ENCODE measurements at places on chromosomes 16 and 17.

DNA sequence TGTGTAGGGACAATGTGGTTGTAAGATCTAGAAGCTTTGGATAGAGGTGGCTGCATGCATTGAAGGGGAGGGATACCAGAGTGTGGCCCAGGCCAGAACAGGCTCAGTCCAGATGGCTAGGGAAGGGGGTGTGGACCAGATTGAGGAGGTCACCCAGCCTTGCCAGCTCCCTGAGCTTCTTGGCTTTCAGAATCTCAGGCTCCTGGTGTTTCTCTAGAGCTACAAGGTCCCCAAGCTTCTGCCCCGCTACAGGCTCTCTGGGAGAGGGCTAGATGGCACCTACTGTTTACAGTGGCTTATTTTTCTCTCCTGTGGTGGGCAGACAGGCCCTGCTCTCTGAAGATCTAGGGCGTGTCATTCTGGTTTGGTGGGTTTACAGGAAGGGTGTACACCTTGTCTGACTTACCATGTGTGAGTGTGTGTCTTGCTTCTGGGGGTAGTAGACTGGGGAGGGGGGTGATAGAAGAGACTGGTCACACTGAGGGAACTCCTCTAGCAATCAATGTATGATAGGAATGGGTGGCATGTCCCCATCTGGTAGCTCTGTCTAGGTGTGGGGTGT lies 1.1 kb downstream of the RARA start:
- DNase-seq, result no peak

DNA sequence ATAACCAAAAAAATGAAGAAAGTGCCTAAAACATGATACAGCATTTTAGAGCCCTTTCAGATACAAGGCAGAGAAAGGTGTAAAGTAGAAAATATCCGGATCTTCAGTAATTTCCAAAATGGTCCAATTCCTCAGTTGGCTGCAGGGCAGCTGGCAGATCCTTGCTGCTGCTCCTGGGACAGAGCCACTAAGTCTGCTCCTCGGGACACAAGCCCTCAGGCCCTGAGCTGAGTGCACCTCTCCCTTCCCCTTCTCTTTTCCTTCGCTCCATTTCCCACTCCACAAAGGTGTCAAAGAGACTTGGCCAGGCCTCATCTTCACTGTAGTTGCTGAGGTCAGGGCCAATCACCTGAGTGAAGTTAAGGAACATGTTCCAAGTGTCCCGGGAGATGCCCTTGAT lies 40.5 kb downstream of the DCUN1D3 start:
- no peak for DNase-seq

DNA sequence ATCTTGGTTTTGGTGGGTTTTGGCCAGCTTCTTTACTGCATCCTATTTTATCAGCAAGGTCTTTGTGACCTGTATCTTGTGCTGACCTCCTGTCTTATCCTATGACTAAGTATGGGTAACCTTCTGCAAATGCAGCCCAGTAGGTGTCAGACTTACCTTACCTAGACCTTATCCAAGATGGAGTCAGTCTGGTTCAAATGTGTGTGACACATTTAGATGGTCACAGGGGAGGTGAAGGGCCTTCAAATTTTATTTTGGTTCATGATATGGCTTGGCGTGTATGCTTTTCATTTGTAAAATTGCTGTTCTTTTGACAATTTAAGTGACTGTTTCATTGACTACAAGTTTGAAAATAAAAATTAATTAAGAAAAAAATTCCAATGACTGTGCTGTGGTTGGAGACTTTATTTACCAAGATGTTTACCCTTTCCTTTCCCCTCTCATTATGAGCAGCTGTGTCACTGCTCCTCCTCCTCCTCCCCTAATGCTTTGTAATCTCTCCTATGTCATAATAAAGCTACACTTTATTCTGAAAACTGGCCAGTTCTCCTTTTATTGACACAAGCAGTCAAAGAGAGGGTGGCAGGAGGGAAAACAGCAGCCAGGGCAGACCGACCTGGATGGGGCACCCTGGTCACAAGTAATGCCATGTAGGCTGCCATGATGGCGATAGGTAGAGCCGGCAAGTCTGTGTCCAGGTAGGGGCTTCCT lies 49.4 kb downstream of the TNFRSF13B start:
- DNase-seq, result peak; percentile 43

- DNase-seq, result no peak
These were observed 39.2 kb downstream of the SLC7A5 start for GRCh38 chr16:87829988-87830672.

DNA sequence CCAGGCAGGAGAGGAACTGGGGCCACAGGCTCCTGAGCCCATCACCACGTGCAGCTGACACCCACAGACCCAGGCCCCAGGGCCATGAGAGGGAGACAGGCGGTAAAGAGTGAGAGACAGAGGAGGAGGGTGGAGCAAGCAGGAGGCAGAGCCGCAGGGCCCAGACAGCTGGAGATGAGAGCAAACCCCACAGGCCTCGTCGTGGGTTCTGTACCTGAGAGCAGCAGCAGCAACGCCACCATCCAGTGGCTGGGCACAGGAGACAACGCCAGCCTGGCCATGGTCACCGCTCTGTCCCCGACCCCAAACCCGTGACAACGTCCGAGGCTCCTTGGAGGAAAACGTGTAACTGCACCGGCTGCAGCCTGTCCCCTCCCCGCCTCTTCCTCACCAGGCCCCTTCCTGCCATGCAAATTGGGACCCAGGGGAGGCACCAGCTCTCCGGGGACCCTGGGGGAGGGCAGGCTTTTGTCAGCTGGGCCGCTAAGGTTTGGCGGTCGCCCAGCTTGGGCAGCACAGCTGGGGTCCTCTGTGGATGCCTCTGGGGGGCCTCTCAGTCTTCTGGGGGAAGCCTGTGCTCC lies at the start of gene CD79B:
TSS of gene CD79B (minus strand) at position 351 of the 581 bp plus-strand sequence. CDS start at position 281, 70 bp downstream.
- DNase-seq, result no peak

DNA sequence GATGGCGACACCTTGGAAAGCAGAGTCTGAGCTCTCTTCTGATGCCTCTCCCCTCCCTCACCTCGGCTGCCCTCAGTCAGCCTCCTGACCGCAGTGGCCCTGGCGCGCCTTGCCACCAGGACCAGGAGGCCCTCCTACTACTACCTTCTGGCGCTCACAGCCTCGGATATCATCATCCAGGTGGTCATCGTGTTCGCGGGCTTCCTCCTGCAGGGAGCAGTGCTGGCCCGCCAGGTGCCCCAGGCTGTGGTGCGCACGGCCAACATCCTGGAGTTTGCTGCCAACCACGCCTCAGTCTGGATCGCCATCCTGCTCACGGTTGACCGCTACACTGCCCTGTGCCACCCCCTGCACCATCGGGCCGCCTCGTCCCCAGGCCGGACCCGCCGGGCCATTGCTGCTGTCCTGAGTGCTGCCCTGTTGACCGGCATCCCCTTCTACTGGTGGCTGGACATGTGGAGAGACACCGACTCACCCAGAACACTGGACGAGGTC lies 4.4 kb downstream of the GPR142 start:
- DNase-seq, result no peak

DNA sequence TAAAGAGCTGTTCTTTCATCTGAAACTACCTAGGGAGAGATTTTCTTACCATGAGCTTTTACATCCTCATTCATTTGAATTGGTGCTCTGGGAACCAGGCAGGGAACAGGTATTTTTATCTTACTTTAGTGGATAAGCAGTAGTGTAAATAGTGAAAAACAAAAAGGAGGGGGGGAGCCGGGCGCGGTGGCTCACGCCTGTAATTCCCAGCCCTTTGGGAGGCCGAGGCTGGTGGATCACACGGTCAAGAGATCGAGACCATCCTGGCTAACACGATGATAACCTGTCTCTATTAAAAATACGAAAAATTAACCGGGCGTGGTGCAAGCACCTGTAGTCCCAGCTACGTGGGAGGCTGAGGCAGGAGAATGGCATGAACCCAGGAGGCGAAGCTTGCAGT lies 41.0 kb downstream of the HOXB1 start:
- DNase-seq, result no peak

GRCh38 chr16:56836410-56837230 lies 28.4 kb upstream of the SLC12A3 start:
- no peak for DNase-seq

GRCh38 chr17:39627712-39628516 lies 1.2 kb downstream of the PPP1R1B start:
- DNase-seq, result no peak

- DNase-seq, result peak; percentile 35
These were observed 141.1 kb downstream of the RGS9 start for GRCh38 chr17:65278050-65278819.

GRCh38 chr17:27993723-27994310 lies 48.7 kb upstream of the NLK start:
- DNase-seq, result no peak

DNA sequence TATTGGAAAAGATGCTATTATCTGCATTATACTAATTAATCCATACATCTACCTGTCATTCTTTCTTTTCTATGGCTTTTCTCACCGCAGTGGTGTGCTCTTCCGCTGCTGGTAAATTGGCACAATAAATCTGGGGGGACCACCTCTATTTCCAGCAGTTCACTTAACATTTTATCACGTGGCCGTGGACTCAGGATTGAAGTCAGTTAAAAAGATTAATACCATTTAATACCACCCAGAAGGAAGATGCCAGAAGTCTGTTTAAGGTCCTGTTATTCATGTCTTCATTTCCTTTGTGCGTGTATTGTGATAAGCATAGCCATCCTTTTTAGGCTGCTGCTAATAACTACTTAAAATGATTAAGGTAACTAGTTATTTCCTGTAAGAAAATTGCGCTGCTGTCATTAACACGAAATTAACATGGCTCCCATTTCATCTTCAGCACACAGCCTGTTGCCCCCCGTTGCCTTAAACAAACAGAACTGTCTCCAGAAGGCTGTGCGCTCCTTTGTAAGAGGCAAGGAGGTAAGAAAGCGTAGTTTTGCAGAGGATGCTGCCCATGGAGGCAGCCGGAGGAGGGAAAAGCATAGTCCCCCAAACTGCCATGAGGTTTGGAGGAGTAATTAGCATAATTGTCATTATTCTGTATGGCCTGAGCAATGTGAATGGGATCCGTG lies 414.4 kb downstream of the UTP18 start:
- DNase-seq, result no peak

DNA sequence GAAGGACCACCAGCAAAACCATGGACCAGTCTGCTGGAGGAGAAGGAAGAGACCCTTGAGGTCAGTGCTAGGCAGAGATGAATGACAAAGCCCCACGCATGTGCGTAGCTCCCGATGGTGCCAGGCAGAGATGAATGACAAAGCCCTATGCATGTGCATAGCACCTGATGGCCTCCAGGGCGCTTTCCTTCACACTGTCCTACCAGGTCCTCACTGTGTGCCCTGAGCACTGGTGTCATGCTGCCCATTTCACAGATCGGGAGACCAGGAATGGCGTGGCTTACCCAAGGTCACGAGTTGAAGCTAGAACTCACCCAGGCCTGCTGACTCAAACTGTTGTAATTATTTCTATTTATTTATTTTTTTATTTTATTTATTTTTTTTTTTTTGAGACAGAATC lies 149.6 kb downstream of the KATNIP start:
- no peak for DNase-seq

- DNase-seq, result peak; percentile 84
These were observed 38.2 kb downstream of the KSR1 start for GRCh38 chr17:27494192-27495091.

DNA sequence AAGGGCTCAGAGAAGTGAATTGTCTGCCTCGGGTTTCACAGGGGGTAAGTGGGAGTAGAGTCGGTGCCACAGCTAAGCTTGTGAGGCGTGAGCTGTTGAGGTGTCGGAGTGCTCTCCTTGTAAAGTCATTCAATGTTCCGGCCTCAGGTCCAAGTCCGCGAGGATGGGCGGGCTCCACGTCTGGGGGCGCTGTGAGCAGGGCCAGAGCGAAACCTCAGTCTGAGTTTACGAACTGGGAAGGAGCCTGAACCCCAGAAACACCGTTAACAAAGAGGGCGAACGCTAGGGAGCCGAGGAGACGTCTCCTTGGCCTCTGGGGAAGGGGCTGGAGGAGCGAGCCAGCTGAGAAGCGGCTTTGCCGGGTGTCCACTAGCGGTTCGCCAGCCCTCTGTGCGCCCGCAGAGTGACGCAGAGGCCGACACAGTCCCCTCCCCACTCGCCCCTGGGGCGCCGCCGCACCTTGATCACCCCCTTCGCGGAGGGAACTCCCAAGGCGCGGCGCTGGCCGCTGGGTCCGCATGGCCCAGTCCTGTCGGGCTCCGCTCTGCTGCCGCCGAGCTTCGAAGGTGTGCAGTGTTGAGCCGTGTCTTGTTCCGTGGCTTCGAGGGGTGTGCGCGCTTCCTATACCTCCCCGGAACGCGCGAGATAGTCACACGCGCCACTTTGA lies 4.9 kb downstream of the IRX3 start:
- no peak for DNase-seq

GRCh38 chr17:7029659-7030058 lies 6.2 kb upstream of the SLC16A13 start:
- DNase-seq, result no peak

GRCh38 chr16:79132701-79133100 lies 467.8 kb downstream of the MAF start:
- DNase-seq, result no peak

- peak; percentile 24 for DNase-seq
These were observed 42.0 kb downstream of the TBX21 start for GRCh38 chr17:47774987-47775580.

GRCh38 chr16:72355561-72355960 lies 183.6 kb upstream of the PMFBP1 start:
- no peak for DNase-seq

DNA sequence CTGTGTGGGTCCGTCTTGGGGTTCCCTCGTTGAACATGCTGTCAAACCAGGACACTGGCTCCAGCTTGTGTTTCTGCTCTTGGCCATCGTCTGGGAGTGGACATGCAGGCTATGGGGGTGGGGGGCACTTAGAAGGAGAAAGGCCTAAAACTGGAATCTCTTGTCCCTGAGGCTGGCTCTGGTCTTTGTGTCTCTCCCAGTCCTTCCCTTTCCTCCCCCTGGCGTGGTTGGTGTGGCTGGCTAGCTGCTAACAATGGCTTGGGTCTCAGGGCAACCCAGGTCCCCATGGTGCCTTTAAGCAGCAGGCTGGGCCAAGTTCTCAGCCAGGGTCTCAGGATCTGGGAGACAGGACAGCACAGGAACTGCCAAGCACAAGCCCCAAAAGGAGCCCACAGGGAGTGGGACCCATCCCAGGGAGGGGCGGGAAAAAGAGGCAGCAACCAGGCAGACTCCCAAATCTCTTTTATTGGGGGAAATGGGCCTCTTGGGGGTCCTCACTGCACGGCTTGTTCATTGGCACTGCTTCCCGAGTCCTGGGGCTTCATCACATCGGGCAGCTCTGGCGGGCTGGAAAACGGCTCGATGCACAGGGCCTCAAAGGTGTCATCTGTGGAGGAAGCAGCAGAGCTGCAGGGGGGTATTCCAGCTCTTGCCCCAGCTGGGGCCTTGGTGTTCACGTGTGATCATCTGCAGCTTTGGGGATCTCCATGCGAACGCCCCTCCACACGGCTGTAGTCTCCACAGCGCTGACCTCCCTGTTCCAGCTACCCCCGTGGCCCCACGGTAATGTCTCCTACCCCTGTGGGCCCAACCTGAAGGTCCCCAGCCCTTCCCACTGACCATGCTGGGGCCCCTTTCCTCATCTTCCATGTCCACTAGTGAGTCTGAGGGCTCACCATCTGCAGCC lies 5.3 kb downstream of the ELOB start:
- no peak for DNase-seq

GRCh38 chr17:60141111-60142018 lies 8.4 kb upstream of the CA4 start:
- peak; percentile 46 for DNase-seq
